Ovary (tissue), 10 donors: ENCODE measurements at places on chromosomes 2 and 18. TPM values are rescaled to one million over a fixed set of nuclear protein-coding genes. Genes with fewer than 3 reads are reported as not detected.

DNA sequence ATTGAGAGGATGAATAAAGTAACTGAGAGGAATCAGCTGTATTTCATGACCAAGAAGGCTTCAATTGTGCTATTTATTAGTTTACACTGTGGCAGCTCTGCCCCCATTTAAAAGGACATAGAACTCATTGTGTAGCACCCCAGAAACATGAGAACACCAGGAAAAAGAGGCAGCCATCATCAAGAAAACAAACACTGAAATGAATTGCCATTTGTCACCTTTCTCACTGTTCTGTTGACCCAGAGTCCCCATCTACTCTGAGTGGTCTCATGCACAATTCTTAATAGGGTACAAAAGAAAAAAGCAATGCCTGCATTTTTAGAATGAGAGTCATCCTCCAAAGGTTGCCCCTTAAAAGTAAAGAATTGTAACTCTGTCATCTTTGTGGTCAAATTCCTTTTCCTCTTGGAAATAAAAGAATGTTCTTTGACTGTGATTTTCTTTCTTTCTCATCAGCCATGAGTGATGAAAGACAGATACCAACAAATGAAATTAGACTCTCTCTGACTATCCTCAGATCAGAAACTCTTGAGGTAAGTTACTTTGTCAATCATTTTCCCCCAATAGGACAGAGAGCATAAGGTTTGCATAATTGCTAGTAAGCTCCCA is 1941.9 kb upstream of the PIK3C3 start:
- DNase-seq, result no peak

DNA sequence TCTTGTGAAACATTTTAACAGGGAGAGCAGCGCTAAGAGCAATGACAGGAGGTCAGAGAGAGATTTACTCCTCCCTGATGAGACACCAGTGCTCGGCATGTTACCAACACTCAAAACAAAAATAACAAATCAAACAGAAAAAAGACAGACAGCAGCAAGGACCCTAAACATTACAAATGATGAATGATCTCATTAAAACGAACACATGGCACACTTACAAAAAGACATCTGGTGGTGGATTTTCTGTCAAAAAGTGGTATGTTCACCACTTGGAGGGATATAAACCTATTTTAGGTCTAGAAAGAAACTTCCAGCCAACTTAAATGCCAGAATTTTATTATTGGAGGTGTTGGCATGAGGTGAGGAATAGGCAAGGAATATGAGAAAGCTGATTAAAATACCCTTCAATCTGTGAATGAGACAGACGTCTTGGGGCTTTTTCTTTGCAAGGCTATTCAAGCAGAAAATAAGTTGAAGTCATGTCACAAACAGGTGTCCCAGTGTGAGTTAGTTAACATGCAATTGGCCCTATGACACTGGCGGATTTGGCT is 112.8 kb downstream of the PRELID3A start:
- DNase-seq, result no peak

GRCh38 chr2:104026725-104027124 is 827.2 kb upstream of the POU3F3 start:
- no peak for DNase-seq

DNA sequence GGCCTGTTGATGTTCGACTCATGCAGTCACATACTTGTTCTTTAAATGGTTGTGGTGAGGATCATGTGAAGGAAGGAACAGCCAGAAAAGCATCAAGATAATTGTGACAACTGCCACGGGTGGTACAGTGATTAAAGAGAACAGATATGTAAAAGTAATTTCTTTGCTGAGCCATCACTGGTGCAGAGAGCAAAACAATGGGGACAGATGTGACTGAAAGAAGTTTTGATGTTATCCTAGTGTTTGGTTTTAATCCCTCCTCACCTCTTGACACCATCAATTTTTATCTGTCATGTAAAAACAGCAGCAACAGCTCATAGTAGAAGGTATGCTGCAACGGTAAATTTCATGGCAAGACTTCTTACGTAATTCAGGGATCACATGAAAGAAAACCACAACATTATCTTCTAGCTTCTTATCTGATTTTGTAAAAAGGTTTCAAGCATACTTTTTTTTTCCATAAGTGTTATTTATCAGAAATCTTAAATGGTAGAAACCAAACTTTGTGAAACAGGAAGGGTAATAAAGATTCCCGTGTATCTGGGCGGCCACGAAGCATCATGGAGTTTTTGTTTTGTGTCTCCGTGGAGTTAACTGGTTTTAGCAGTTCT is 65.2 kb downstream of the PLCL1 start:
- DNase-seq, result no peak

- DNase-seq, result no peak
Measured at GRCh38 chr2:44972771-44973535, 31.5 kb downstream of the SIX3 start.

GRCh38 chr2:128280158-128280871 is 38.4 kb downstream of the HS6ST1 start:
- no peak for DNase-seq

DNA sequence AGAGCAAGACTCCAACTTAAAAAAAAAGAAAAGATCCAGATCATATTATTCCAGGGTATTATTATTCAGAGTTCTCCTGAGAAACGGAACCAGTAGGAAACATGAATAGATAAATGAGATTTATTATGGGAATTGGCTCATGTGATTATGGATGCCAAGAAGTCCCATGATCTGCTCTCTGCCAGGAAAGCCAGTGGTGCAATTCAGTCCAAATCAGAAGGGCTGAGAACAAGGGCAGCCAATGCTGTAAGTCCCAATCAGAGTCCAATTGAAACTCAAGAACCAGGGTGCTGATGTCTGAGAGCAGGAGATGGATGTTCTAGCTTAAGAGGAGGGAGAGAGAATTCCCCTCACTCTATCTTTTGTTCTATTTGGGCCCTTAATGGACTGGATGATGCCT is 7.8 kb downstream of the SCYGR2 start:
- no peak for DNase-seq

GRCh38 chr2:174914853-174915760 is 90.1 kb downstream of the CHN1 start:
- DNase-seq, result peak; percentile 21

- peak; percentile 54 for DNase-seq
Measured at GRCh38 chr2:113324684-113325160, 46.0 kb upstream of the PAX8 start.

DNA sequence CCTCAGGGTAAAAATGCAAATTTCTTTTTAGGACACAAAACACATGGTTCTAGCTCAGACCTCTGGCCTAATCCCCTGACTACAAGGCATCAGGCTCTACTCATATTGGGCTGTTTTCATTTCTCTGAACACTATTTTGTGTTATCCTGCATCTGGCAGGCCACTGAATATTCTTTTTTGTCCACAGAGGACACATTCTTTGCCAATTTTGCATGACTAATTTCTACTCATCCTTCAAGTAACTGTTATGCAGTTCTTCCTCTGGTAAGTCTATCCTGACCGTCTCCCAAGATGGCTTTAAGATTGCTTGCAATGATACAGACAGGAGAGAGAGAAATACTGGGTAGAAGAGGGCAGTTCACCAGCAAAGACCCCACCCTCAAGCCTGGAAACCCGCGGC is 107.6 kb upstream of the RGPD4 start:
- DNase-seq, result no peak

DNA sequence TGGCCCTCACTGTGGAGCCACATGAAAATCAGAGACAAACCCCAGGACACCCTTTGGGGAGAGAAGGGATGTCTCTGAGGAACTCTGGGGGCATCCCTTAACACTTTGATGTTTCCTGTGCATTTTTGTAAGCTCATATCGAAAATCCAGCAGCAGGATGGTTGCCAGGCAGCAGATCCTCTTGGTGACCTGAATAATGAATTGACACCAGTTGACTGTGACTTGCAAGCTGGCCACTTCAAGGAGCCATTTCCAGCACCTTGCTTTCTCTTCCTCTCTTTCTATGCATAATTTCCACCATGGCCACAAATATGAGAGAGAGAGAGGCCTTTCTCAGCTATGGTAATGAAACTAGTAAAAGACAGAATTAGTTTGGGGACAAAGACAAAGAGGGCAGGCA is 91.7 kb downstream of the NRP2 start:
- no peak for DNase-seq

DNA sequence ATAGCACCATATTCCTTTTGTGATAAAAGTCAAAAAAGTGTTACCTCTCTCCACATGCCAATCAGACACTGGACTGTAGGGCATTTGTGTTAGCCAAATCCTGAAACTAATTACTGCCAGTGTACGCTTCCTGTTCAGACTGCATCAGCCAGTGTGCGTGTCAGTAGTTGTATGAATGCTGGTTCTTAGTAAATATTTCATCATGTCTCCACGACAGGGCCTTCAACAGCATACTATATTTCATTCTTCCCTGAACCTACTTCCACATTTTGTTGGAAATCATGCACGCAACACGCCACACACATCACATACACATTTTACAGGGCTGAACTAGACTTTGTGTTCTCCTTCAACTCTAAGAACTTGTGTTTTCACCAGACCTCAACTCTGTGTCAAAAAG is 77.5 kb downstream of the EPB41L3 start:
- DNase-seq, result no peak

DNA sequence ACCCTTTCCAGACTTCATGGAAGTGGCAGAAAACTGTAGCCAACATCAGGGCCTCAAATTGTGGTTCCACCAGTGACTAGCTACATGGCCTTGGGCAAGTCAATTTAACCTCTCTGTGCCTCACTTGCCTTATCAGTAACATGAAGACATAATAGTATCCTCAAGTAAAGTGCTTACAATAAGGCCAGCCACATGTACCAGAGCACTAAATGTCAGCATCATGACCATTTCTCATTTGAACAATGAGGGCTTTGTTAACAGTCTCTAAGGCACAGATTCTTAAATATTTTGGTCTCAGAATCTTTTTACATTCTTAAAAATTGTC is 5.8 kb upstream of the KCMF1 start:
- no peak for DNase-seq

GRCh38 chr2:60862642-60863041 is 18.7 kb upstream of the REL start:
- no peak for DNase-seq

GRCh38 chr2:227739351-227739750 is 6.3 kb upstream of the SCYGR8 start:
- no peak for DNase-seq

DNA sequence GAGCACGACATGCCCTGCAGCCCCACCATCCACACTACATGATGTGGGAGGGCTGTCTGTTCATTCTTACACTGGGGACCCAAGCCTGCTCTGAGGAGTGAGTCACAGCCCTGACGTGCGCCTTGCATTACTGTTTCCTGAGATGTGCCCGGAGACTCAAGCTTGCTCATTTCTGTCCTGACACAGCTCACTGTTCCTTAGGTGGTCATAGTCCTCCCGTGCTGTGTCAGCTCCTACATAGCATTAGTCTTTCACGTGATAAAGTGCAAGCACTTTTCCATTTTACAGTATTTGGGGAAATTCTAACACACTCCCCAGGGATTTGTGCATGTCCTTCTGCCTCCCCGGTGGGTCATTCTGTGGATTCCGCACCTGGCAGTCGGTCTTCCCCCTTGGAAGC is 46.2 kb upstream of the TRIM43B start:
- DNase-seq, result no peak

GRCh38 chr2:163591461-163591860 is 144.3 kb downstream of the FIGN start:
- no peak for DNase-seq

DNA sequence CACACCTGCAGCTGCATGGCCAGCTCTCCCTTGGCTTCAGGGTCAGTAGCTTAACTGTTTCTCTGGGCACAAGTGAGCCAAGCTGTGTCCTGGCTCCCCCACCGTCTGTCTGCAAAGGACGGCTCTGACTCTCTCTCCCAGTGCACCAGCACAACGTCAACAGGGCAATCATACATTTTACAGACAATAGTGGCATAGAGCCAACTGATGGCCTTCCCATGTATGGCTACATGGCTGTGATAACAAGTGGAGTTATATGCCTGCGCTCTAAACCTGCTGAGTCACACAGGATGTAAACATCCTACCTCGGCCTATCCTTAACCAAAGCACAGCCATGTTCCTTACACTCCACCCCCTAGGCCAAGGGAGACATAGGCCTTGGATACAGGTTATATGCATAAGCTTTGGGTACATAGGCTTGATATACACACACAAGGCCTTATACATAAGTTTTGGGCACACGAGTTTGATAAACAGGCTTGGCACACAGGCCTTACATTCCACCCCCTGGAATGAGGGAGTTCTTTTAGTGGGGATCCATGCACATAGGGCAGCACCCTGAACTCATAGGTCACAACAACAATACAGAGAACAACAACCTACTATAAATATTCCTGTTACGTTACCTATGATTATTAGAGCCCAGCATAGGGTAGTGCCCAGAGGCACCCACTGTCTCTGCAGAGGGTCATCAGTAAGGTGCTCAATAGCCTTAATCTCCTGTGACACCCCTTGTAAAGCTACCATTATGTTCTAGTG is 17.7 kb downstream of the PHOSPHO2 start:
- DNase-seq, result no peak

- DNase-seq, result no peak
Measured at GRCh38 chr2:96498021-96498431, 7.1 kb downstream of the NEURL3 start.

GRCh38 chr2:8486141-8486540 is 195.7 kb upstream of the ID2 start:
- no peak for DNase-seq

DNA sequence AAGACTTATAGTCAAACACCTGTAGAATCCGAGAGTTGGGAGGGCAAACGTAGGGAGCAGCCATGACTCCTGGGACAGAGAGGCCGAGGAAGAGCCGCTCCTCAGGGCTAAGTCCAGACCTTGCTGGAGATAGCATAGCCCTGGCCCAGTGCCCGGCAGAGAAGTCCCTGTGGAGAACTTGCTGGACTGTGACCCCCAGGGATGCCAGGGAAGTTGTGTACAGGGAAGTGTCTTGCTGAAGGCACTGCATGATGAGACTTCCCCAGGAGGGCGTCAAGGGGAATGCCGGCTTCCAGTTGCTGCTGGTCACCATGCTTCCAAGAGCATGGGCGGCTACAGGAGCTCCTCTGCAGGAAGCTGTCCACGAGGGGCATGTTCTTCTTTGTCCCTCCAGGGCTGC is 8.6 kb upstream of the CNDP1 start:
- DNase-seq, result no peak

- no peak for DNase-seq
Measured at GRCh38 chr2:39779341-39779851, 338 bp upstream of the THUMPD2 start.

GRCh38 chr18:25457601-25458000 is 105.6 kb upstream of the ZNF521 start:
- no peak for DNase-seq

DNA sequence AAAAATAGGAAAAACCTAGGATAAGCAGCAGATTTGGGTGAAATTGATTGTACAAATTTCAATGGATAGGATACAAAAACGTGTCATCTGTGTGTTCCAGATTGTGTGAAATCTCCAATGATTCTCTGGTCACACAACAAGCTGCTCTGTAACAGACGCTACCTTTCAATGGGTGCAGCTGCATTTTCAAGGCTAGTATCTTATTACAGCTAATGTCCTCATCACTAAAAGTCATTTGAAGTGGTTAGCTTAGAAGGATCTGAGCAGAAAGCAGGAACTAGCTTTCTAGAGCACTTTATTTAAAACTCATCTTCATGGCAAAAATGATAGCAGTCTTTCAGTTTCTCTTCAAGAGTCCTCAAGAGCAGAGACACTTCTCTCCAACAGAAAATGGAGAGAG is 364.6 kb downstream of the LRP1B start:
- no peak for DNase-seq

GRCh38 chr18:9943311-9943710 is 29.5 kb downstream of the VAPA start:
- DNase-seq, result no peak

Gene VSNL1
- polyA plus RNA-seq, result 0.41 TPM

Gene KIDINS220
- polyA plus RNA-seq, result 57.6 TPM

Gene VIL1
- 0.05 TPM for polyA plus RNA-seq

Gene DHX57
- 16.5 TPM for polyA plus RNA-seq

Gene MBD5
- polyA plus RNA-seq, result 8.5 TPM

Gene RAB6D
- not detected for polyA plus RNA-seq

Gene RGPD4
- polyA plus RNA-seq, result not detected

Gene PTPRM
- 51.1 TPM for polyA plus RNA-seq

Gene DSG4
- polyA plus RNA-seq, result not detected
